ENCODE measurements at places on chromosomes 7 and 10. TPM values are rescaled to one million over a fixed set of nuclear protein-coding genes. Genes with fewer than 3 reads are reported as not detected.

The FXYD4 gene
- not detected for total RNA-seq

The FEZF1 gene
- not detected for total RNA-seq

The SUMF2 gene
- 149 TPM for total RNA-seq

The VCL gene
- 59.7 TPM for total RNA-seq

The HIP1 gene
- 7.2 TPM for total RNA-seq

Data from hair follicular keratinocyte (primary cell).